Occipital lobe (tissue), 3 donors: ENCODE measurements at places on chromosomes 7 and 10. TPM values are rescaled to one million over a fixed set of nuclear protein-coding genes. Genes with fewer than 3 reads are reported as not detected.

LRRC18 gene
- total RNA-seq: not detected

AGR2 gene
- 1.7 TPM for total RNA-seq

HIBADH gene
- total RNA-seq: 14.7 TPM

CDHR3 gene
- total RNA-seq: 16.1 TPM

GPC2 gene
- 71.9 TPM for total RNA-seq

GRK5 gene
- total RNA-seq: 17.3 TPM

PALD1 gene
- 8.9 TPM for total RNA-seq

PRDX3 gene
- total RNA-seq: 92.8 TPM

STK31 gene
- total RNA-seq: 38.8 TPM

TFEC gene
- total RNA-seq: 2.2 TPM

GDF2 gene
- total RNA-seq: not detected

ELFN1 gene
- total RNA-seq: 9.5 TPM

ADCYAP1R1 gene
- 53.0 TPM for total RNA-seq

BLNK gene
- 0.78 TPM for total RNA-seq

HECTD2 gene
- 80.8 TPM for total RNA-seq

KCND2 gene
- 51.5 TPM for total RNA-seq

AOAH gene
- total RNA-seq: 3.6 TPM

IFIT1 gene
- 10.0 TPM for total RNA-seq

AKR1C8 gene
- 0.78 TPM for total RNA-seq

EPO gene
- total RNA-seq: not detected

LRRC4 gene
- 18.4 TPM for total RNA-seq

GSTO2 gene
- total RNA-seq: 0.62 TPM

NXPH1 gene
- 47.4 TPM for total RNA-seq

CYP3A7 gene
- total RNA-seq: not detected

TSPAN12 gene
- total RNA-seq: 7.2 TPM

GIMAP4 gene
- 11.4 TPM for total RNA-seq

OR13A1 gene
- total RNA-seq: not detected

MCM10 gene
- 2.5 TPM for total RNA-seq

BCCIP gene
- total RNA-seq: 33.8 TPM

PPP1R17 gene
- total RNA-seq: 2.7 TPM

SHH gene
- total RNA-seq: 0.62 TPM

GRB10 gene
- total RNA-seq: 58.3 TPM

FGL2 gene
- 3.4 TPM for total RNA-seq

AKR1E2 gene
- total RNA-seq: 49.0 TPM

UBE2D4 gene
- total RNA-seq: 11.4 TPM

IKZF1 gene
- 2.3 TPM for total RNA-seq

CTAGE6 gene
- not detected for total RNA-seq

PRLHR gene
- 4.1 TPM for total RNA-seq

OPALIN gene
- total RNA-seq: not detected

CHST15 gene
- 58.6 TPM for total RNA-seq

PTF1A gene
- not detected for total RNA-seq

LSM5 gene
- total RNA-seq: 27.1 TPM

CH25H gene
- 0.78 TPM for total RNA-seq
